ENCODE measurements at places on chromosomes 13 and 19.

- no peak overlapping the region for H3K27ac ChIP-seq
- peaks cover 11% of the 10 kb centered on the region for H3K36me3 ChIP-seq
- no peak overlapping the region for H3K4me3 ChIP-seq
- no peaks in the 10 kb centered on the region for H3K27me3 ChIP-seq
- H3K4me1 ChIP-seq, result no peaks in the 10 kb centered on the region
Observed at GRCh38 chr19:869245-870177, 10.0 kb downstream of the CFD start.

DNA sequence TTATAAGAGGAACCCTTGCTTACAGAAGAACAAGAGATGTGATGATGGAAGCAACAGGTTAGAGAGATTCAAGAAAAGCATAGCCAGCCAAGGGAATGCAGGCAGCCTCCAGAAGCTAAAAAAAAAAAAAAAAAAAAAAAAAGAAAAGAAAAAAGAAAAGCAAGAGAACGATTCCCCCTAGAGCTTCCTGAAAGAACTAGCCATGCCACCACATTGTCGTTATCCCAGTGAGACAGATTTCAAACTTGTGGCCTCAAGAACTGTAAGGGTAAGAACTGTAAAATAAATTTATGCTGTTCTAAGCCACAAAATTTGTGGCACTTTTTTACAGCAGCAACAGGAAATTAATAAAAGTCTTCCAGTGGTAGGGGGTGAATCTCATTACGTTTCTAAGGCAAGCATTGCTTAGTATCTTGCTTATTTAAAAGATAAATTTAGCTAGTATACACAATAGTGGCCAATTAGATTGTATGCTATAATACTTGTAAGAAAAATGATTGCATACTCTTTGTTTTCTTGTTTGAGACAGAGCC is 21.8 kb downstream of the RFXAP start:
- no peaks in the 10 kb centered on the region for H3K36me3 ChIP-seq
- no peak overlapping the region for H3K4me3 ChIP-seq
- H3K4me1 ChIP-seq, result no peaks in the 10 kb centered on the region
- H3K27ac ChIP-seq, result no peak overlapping the region
- DNase-seq, result no peak

- H3K4me3 ChIP-seq, result no peak overlapping the region
- no peaks in the 10 kb centered on the region for H3K4me1 ChIP-seq
- no peak for DNase-seq
- no peaks in the 10 kb centered on the region for H3K27me3 ChIP-seq
Observed at GRCh38 chr13:65965501-65965900, 1264.6 kb downstream of the PCDH9 start.

GRCh38 chr13:79483086-79483706 is 2.2 kb downstream of the NDFIP2 start:
- peaks cover 2% of the 10 kb centered on the region for H3K36me3 ChIP-seq
- H3K27me3 ChIP-seq, result no peaks in the 10 kb centered on the region
- no peak overlapping the region for H3K27ac ChIP-seq
- DNase-seq, result no peak
- peaks cover 9% of the 10 kb centered on the region for H3K4me1 ChIP-seq

GRCh38 chr13:40098246-40098645 is 442.8 kb downstream of the COG6 start:
- H3K4me1 ChIP-seq, result no peaks in the 10 kb centered on the region
- H3K4me3 ChIP-seq, result no peak overlapping the region
- H3K27me3 ChIP-seq, result no peaks in the 10 kb centered on the region
- DNase-seq, result no peak
- no peak overlapping the region for H3K27ac ChIP-seq
- no peaks in the 10 kb centered on the region for H3K36me3 ChIP-seq

GRCh38 chr19:51166846-51167490 is 24.9 kb downstream of the SIGLEC7 start:
- no peak for DNase-seq
- no peak overlapping the region for H3K4me3 ChIP-seq
- no peaks in the 10 kb centered on the region for H3K4me1 ChIP-seq
- H3K27ac ChIP-seq, result no peak overlapping the region
- no peaks in the 10 kb centered on the region for H3K36me3 ChIP-seq

Data from SJCRH30 (cell line).